Fibroblast of lung (primary cell): ENCODE measurements at places on chromosomes 1 and 21. TPM values are rescaled to one million over a fixed set of nuclear protein-coding genes. Genes with fewer than 3 reads are reported as not detected.

AUNIP gene
- total RNA-seq = under 0.01 and 0.33 TPM in 2 replicates

TSTD1 gene
- total RNA-seq = 0.66 and 0.77 TPM in 2 replicates

SPAG17 gene
- under 0.01 and 0.33 TPM in 2 replicates for total RNA-seq

PADI3 gene
- not detected in 2 replicates for total RNA-seq
